Activated CD4-positive, alpha-beta T cell treated with anti-CD3 and anti-CD28 coated beads, Interleukin-2, Interleukin-4, amounts not matched to agents 100 ng/mL and 50 ng/mL, durations not matched to agents 16 hours and 8 hours (primary cell): ENCODE measurements at places on chromosomes 13 and 19.

DNA sequence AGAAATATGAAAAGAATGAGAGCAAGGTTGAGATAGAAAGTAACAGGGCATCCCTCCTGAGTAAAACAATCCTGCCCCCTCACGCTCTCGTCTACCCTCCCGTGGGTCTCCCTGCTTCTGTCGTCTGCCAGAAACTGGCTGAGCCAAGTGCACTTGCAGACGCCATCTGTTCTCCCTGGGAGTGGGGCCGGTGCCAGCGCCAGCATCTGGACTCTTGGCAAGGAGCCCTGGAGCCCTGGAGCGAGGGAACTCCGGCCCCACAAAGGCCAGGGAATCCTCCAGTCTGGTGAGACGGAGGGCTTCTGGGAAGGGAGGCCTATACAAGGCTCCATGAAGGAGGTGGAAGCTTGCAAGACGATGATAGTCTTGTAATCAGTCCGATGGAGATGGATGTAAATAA is 2.3 kb upstream of the TMEM91 start:
- DNase-seq: no peak

DNA sequence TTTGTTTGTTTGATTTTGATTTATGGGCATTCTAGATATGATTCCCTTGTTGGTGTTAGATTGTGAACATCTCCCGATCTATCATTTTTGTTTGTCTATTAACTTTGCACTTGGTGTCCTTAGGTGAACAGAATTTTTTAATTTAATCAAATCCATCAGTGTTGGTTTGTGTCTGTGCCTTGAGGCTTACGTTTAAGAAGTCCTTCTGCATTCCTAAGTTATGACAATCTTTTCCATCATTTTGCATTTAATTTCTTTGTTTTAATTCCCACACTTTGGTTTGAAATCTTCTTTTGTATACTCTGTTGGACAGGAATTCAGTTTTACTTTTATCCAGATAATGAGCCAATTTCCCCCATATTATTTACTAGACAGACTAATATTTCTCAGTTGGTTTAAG is 421.7 kb downstream of the HS6ST3 start:
- no peak for DNase-seq

- DNase-seq: no peak
Measured at GRCh38 chr19:8129061-8129618, 20.3 kb downstream of the FBN3 start.

- DNase-seq: no peak
Measured at GRCh38 chr19:18910801-18911436, 8.3 kb downstream of the COPE start.

- peak; percentile 60 for DNase-seq
Measured at GRCh38 chr13:30394751-30395191, 27.5 kb upstream of the UBE2L5 start.

- DNase-seq: peak; percentile 57
Measured at GRCh38 chr19:495402-496111, 729 bp upstream of the MADCAM1 start.

GRCh38 chr13:70311191-70311590 is 202.9 kb upstream of the KLHL1 start:
- no peak for DNase-seq

GRCh38 chr19:18070181-18070580 is 16.6 kb downstream of the IL12RB1 start:
- DNase-seq: no peak

- DNase-seq: no peak
Measured at GRCh38 chr19:16148443-16149229, 5.2 kb downstream of the HSH2D start.

DNA sequence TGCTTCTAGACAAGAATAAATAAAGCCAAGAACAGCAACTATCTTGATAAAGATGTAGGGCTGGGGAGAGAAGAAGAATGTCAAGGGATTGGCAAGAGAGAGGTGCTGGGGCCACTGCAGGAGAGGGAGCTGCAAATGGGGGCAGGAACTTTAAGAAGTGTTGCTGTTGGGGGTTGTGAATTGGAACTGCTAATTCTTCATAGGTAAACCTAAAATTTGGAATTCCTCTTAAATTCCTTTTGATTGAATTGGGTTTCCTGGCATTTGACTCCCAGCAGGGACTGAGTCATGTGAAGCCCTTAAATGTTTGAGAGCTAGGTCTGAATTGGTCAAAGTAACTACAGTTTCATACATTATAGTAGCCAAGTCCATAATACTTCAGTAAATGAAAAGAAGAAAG is 305.6 kb upstream of the TMTC4 start:
- DNase-seq: no peak

- DNase-seq: no peak
Measured at GRCh38 chr13:73740666-73741065, 393.5 kb downstream of the KLF12 start.

DNA sequence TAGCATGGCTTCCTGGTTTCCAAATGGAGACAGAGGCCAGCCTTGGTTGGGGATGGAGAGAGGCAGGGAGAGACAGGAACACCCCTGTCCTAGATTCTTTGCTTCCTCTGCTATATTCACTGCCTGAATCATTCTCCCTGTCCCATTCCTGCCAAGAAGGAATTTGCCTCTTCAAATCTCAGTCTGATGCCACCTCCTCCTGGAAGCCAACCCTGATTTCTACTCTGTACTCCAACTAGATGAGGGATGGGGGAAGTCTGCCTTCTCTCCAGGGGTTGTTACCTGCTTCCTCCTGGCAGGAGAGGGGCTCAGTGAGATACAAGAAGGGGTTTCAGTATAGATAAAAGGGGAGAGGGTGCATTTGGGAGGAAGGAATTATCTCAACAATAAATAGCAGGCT is 1.3 kb upstream of the ACTL9 start:
- no peak for DNase-seq

DNA sequence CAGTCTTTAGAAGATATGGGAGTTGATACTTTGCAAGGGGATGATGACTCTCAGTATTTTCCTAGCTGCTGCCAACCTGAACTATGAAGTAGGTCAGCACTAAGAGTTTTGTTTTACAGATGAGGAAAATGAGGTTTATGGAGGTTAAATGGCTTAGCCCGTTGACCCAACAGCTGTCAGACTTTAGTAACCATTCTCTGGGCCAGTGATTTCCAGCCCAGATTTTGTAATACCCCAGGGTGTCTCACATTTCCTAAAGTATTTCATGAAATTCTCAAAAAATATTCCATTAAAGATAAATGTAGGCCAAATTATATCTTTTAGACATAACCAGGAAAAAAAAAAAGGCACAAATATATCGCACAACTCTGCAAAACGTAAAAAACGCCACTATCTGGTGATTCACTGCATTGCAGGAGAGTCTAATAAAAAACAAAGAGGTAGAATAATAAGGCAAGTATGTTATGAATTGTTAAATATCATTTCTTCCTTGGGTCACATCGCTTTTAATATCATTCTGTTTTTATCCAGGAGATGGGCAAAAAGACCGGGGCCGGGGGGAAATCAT is 112.5 kb downstream of the DACH1 start:
- DNase-seq: no peak

DNA sequence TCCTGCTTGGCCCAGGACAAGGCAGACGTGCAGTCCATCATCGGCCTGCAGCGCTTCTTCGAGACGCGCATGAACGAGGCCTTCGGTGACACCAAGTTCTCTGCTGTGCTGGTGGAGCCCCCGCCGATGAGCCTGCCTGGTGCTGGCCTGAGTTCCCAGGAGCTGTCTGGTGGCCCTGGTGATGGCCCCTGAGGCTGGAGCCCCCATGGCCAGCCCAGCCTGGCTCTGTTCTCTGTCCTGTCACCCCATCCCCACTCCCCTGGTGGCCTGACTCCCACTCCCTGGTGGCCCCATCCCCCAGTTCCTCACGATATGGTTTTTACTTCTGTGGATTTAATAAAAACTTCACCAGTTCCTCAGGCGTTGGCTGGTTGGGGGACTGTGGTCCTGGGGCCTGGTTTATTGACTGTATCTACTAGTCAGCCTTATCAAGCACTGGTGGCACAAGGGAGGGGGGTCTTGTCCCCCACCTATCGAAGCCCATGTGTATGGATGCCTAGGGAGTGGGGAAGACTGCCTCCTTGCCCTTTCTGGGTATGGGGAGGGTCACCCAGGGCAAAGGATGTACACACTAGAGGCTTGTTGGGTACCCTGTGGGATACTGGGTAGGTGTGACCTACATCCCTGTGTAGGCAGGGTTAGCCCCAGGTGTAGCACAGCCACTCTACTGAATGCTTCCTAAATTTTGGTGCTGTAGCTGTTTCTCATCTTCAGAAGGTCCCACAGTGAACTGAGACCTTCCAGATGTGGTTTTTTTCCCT is 4.4 kb downstream of the CHMP2A start:
- DNase-seq: no peak

DNA sequence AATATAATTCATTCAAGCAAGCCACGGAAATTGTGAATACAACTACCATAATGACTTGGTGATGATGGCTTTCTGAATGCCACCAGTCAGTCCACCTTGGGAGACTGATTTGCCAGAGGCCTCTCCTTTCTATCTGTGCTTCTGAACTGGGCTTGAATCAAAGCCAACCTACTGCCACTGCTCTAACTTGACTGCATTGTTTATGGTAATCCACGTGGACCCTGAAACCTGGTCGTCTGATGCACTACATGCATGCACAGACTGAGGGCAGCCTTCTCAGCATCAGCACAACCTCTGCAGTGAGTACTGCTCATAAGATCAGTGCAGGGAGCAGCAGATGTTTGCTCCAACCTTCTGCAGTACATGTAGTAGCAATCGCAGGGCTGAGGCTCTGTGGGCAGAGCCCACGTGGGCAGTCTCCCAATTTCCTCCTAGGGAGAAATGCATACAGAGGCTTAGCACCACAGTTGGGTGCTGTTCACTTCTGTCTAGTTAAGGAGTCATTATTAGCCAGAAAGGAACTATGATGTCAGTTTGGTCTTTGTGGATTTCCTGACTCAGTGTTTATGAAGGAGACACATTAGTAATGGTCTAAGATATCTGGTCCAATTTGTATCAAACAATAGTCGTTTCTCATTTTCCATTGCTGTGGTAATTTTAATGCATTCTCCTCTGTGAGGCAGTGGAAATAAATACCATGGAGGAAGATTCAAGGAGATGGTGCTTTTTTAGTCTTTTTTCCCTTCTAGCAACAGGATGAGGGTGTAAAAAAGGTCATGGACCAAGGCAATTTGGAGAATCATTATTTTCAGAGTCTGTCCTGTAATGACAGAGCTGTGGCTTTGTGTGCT is 82.5 kb downstream of the AKAP11 start:
- DNase-seq: peak; percentile 73

- no peak for DNase-seq
Measured at GRCh38 chr13:19596960-19597361, 35.6 kb upstream of the TPTE2 start.

- no peak for DNase-seq
Measured at GRCh38 chr19:23943411-23943810, 28.7 kb downstream of the ZNF726 start.

GRCh38 chr19:10769533-10770491 is 51.9 kb downstream of the DNM2 start:
- DNase-seq: no peak

DNA sequence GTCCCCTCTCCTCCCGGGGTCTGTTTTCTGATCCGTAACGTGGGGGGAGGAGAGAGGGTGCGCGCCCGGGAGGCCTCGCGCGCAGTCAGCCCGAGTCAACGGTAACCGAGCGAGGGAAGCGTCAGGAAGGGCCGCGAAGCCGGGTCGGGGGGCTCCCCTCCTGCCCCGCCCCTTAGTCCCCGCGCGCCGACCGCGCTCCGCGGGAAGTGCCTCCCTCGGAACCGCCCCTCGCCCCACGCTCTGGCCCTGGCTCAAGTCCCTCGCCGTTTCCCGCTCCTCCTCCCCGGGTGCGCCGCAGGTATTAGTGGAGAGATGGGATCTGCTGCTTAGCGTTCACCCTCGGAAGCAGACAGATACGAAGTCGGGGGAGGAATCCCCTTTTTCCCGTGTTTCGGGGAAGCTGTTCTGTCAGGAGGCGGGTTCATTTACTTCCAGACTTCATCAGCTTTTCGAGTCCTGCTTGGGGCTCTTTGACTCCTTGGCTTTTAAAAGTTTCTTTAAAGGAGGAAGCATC is 770 bp downstream of the HNRNPM start:
- DNase-seq: peak; percentile 50

GRCh38 chr13:42076309-42076713 is 27.9 kb downstream of the DGKH start:
- no peak for DNase-seq

DNA sequence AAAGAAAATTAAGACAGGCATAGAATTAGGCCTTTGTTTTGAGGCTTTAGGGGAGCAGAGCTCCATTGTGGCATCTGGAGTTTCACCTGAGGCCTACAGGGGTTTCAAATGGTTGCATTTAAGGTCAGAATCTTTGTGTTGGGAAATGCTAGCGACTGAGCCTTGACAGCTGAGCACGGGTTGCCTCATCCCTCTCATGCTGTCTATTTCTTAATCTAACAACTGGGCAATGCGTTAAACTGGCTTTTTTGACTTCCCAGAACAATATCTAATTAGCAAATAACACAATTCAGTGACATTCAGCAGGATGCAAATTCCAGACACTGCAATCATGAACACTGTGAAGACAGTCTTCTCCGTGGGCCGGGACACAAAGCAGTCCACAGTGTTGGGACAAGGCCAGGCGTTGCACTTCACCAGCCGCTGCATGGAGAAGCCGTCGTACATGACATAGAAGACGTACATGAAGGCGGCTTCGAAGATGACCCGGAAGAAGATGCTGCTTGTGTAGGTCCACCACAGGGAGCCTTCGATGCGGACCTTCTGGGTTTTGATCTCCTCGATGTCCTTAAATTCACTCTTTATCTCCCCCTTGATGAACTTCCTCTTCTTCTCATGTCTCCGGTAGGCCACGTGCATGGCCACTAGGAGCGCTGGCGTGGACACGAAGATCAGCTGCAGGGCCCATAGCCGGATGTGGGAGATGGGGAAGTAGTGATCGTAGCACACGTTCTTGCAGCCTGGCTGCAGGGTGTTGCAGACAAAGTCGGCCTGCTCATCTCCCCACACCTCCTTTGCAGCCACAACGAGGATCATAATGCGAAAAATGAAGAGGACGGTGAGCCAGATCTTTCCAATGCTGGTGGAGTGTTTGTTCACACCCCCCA is 3.8 kb downstream of the GJB2 start:
- no peak for DNase-seq

DNA sequence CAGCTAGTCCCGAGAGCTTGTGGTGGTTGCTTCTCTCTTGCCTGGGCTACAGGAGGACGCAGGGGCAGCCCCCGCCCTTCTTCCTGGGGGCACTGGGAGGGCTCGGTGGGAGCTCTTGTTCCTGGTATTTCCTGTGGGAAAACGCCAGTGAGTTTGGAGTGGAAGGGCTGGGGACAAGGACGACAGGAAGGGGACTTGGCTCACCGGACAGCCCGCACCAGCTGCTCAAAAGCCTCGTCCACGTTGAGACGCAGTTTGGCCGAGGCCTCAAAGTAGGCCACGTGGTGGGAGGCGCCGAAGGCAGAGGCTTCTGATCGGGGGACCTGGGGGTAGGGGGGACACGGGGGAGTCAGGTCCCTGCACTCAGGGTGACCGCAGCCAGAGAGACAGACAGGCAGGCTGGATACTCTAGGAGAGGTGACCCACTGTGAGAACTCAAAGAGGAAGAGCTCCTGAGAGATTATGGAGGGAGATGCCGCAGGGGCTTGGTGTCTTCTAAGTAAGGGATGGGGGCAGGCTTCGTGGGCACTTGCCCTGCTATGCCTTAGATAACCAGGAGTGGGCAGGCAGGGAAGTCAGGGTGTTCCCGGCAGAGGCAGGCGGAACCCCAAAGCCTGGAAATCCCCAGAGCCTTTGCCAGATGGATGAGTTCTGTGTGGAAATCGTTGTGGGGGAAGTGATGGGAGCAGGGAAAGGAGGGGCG is 4.3 kb downstream of the RRAS start:
- no peak for DNase-seq
